Aorta (tissue), 5 donors: ENCODE measurements at places on chromosomes 6 and 20. TPM values are rescaled to one million over a fixed set of nuclear protein-coding genes. Genes with fewer than 3 reads are reported as not detected.

Gene HLA-DQA1
- 27.0 TPM for total RNA-seq

Gene ANKRD66
- not detected for total RNA-seq

Gene ADAM33
- total RNA-seq = 39.8 TPM

Gene FBXL4
- 17.4 TPM for total RNA-seq

Gene SMLR1
- not detected for total RNA-seq

Gene MACROD2
- total RNA-seq = 6.2 TPM

Gene TRERF1
- 9.5 TPM for total RNA-seq

Gene GJA1
- 213 TPM for total RNA-seq

Gene DDR1
- 32.0 TPM for total RNA-seq

Gene ANGPT4
- total RNA-seq = 0.19 TPM

Gene MOCS1
- 32.0 TPM for total RNA-seq

Gene SH3BGRL2
- total RNA-seq = 23.5 TPM

Gene RIN2
- 67.0 TPM for total RNA-seq

DNA sequence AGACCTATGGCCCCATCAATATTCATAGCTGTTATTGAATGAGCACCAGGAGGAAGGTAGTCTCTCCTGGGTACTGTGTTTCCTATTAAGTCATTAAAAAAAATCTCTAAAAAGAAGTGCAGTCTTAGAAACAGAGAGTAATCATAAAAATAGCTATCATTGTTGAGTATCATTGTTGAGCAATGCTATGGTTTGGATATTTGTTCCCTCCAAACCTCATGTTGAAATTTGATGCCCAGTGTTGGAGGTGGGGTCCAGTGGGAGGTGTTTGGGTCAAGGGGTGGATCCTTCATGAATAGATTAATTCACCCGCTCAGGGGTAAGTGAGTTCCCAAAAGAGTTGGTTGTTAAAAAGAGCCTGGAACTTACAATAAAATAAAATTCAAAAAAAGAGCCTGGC is 88.1 kb upstream of the IYD start:
- no peak overlapping the region for H3K27ac ChIP-seq
- H3K4me3 ChIP-seq = no peak overlapping the region
- H3K27me3 ChIP-seq = no peaks in the 10 kb centered on the region

- H3K4me1 ChIP-seq = no peaks in the 10 kb centered on the region
- H3K4me3 ChIP-seq = no peak overlapping the region
- no peak for DNase-seq
- H3K27me3 ChIP-seq = no peaks in the 10 kb centered on the region
- no peak overlapping the region for H3K27ac ChIP-seq
These were observed 1.5 kb downstream of the PRRC2A start for GRCh38 chr6:31621991-31622390.

GRCh38 chr20:20638878-20639277 is 73.6 kb downstream of the RALGAPA2 start:
- H3K4me3 ChIP-seq = no peak overlapping the region
- DNase-seq = no peak
- H3K27ac ChIP-seq = no peak overlapping the region
- no peaks in the 10 kb centered on the region for H3K4me1 ChIP-seq

GRCh38 chr20:60365064-60365666 is 406.9 kb downstream of the CDH26 start:
- no peaks in the 10 kb centered on the region for H3K27me3 ChIP-seq
- no peak overlapping the region for H3K27ac ChIP-seq

DNA sequence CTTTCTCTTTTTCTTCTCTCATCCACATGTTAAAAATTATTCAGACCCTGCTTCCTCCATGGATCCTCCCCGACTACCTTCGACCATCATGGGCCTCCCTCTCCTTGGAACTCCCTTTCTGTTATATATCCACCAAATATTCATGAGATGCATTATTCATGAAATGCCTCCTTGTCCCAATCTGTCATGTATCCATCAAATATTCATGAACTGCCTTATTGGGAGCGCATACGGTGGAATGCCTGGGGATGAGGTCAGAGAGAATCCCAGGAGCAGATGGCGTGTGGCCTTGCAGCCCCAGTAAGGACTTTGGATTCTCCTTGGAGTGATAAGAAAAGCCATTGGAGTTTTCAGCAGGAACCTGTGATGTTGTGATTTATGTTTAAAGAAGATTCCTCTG is 97.0 kb downstream of the NRN1 start:
- H3K4me3 ChIP-seq = no peak overlapping the region
- no peaks in the 10 kb centered on the region for H3K4me1 ChIP-seq
- no peak for DNase-seq
- H3K27me3 ChIP-seq = no peaks in the 10 kb centered on the region

- H3K4me1 ChIP-seq = no peaks in the 10 kb centered on the region
- no peaks in the 10 kb centered on the region for H3K27me3 ChIP-seq
- peaks cover 2% of the 10 kb centered on the region for H3K36me3 ChIP-seq
- no peak overlapping the region for H3K4me3 ChIP-seq
- DNase-seq = no peak
These were observed 123.2 kb downstream of the PRND start for GRCh38 chr20:4844751-4845465.

DNA sequence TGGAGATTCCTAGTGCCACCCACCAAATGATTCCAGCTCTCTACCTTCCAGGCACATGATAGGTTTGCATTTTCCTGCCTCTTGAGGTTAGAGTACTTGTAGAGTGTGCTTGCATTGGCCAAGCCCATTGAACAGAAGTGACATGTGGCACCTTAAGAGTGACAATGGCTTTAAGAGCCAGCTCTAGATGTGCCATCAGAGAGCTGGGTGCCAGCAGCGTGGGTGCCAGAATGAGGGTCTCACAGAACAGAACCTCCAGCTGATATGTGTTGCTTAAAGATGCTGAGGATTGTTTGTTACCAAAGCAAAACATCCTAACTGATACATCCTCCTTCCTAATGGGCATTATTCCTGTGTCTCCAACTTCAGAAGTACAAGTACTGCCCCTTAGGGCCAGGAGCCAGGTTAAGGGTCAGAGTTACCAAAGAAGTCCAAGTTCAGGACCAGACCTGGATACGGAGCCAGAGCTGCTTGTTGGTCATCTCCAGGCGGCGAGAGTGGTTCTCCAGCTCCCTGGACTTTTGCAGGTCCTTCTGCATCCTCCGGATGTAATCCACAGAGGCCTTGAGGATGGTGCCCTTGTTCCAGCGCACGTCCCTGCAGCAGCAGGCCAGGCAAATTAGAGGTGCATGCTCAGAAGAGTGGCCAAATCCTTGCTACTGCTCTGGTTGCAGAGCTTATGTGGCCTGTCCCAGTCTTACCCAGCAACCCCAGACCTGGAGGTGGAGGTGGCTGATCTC is 47.5 kb downstream of the MDFI start:
- no peak overlapping the region for H3K27ac ChIP-seq
- no peaks in the 10 kb centered on the region for H3K27me3 ChIP-seq
- H3K36me3 ChIP-seq = no peaks in the 10 kb centered on the region
- peak; percentile 67 for DNase-seq
- no peak overlapping the region for H3K4me3 ChIP-seq
- no peaks in the 10 kb centered on the region for H3K4me1 ChIP-seq

DNA sequence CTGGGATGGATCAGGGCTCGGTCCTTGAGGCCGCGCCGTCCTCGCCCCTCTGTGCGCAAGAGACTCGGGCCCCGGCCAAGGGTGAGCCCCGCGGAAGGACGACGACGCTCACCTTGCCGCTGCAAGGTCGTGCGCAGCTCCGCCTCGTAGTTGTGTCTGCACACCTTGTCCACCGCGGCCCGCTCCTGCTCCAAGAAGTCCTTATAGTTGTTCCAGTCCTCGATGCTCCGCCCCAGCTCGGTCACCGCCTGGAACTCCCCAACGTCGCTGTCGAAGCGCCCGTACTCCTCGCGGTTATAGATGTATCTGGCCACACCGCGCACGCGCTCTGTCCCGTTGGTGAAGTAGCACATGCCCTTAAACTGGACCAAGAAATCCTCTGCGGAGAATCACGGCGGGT is 1.8 kb downstream of the HLA-DQB2 start:
- H3K27ac ChIP-seq = no peak overlapping the region
- peak; percentile 42 for DNase-seq
- no peaks in the 10 kb centered on the region for H3K36me3 ChIP-seq
- no peak overlapping the region for H3K4me3 ChIP-seq

DNA sequence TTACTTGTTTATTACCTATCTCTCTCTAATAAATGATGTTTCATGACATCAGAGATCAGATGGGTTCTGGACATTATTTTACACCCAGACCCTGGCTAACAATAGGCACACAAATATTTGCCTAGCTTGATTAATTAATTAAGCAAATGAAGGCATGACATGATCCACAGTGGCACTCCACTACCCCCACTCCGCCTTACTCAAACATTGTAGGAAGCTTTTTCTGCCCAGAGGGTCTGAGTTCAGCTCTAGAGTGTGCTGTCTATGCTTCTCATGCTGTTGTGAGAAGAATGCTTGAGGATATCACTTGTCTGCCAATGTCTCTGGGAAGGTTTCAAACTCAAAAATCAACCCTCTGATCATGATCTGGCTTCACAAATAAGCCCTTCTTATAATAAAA is 45.0 kb downstream of the TRAM2 start:
- no peak overlapping the region for H3K27ac ChIP-seq
- peaks cover 3% of the 10 kb centered on the region for H3K36me3 ChIP-seq

DNA sequence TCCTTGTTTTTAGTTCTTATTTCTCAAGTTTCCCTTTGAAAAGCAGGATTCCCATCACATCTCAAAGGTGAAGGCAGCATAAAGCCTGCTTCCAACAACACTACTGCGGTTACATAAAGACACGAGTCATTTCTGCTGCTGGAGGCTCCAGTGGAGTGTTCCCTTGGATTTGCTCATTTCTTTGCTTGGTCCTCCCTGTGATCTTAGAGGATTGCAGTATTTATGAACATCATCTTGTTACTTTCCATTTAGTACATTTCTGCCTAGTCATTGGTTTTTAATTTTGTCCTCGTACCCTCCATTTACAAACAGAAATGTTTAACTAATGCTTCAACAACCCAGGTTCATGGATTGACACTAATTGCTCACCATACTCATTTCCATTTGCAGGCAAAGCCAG is 298.8 kb downstream of the ZNF217 start:
- H3K4me1 ChIP-seq = peaks cover 2% of the 10 kb centered on the region
- no peak overlapping the region for H3K4me3 ChIP-seq
- no peak for DNase-seq

- H3K36me3 ChIP-seq = no peaks in the 10 kb centered on the region
- H3K4me3 ChIP-seq = no peak overlapping the region
- H3K27ac ChIP-seq = no peak overlapping the region
- DNase-seq = no peak
- peaks cover 2% of the 10 kb centered on the region for H3K27me3 ChIP-seq
These were observed 387.3 kb upstream of the ADGRB3 start for GRCh38 chr6:68247782-68248181.
